Cardiac septum (tissue), 1 donor: ENCODE measurements at places on chromosomes 5 and 9.

GRCh38 chr9:89850631-89851325 lies 246.0 kb downstream of the GADD45G start:
- DNase-seq = no peak

GRCh38 chr5:53575101-53575500 lies 14.7 kb downstream of the NDUFS4 start:
- no peak for DNase-seq

DNA sequence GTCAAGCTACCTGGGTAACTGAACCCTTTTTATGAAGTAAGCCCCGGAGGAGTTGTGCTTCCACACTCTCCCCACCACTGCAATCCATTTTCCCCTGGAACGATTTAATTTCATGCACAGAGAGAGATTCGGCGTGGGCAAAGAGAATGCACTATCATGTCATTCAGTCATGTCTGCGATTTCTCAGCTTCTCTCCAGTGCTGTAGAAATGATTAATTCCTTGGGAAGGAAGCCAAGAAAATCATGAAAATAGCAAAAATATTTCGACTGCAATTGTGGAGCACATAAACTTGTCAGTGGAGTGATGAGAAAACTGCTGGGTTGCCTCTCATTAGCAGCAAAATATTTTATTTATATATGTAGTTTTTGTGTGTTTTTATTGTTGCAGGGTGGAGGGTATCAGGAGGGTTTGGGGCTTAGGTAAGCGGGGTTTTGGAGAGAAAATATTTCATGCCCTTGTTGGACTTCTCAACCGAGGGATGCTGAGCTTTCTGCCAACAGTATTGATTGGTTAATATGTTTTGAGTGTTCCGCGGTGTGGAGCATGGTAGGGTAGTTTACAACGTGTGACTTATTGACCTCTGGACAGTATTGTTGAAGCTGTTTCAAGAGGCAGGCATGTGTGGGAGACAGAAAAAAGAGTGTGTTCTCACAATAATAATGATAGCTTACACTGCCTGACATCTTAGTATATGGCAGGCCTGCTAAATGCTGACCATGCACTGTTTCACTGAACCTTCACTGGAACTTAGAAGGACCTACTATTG lies 69.3 kb downstream of the SGCD start:
- no peak for DNase-seq

DNA sequence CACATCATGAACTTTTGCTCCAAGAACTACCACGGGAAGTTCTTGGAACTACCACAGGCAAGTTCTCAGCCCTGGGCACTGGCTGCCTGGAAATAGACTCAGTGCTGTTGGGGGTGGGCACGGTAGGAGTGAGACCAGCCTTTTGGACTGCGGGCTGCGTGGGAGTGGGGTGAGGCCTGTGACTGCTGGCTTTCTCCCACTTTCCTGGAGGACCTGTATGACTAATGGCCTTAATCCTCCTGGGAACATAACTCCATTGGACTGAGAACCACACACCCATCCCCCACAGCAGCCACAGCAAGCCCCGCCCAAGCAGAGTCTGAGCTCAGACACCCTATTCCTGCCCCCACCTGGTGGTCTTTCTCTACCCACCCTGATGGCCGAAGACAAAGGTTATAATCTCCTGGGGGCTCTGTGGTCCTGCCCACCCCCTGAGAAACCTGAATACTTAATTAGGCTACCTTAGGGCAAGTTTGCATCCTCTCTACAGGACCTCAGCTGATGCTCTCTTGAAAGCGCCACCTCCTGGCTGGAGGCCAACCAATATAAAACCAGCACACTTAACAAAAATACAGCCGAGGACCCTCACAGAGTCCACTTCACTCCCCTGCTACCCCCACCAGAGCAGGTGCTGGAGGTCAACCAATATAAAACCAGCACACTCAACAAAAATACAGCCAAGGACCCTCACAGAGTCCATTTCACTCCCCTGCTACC lies 112.6 kb downstream of the CACNA1B start:
- DNase-seq = peak; percentile 51

GRCh38 chr5:156534085-156534484 lies 207.1 kb downstream of the SGCD start:
- DNase-seq = no peak

DNA sequence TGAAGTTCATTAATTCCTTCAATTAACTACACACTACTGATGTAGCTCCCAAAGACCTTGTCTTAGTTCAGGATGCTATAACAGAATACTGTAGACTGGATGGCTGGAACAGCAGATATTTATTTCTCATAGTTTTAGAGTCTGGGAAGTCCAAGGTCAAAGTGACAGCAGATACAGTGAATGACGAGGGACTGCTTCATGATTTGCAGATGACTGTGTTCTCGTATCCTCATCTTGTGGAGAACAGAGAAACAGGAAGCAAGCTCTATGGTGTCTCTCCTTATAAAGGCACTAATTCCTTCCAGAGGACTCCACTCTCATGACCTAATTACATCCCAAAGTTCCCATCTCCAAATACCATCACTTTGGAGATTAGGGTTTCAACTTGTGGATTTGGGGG lies 65.6 kb upstream of the MAP1B start:
- DNase-seq = no peak

DNA sequence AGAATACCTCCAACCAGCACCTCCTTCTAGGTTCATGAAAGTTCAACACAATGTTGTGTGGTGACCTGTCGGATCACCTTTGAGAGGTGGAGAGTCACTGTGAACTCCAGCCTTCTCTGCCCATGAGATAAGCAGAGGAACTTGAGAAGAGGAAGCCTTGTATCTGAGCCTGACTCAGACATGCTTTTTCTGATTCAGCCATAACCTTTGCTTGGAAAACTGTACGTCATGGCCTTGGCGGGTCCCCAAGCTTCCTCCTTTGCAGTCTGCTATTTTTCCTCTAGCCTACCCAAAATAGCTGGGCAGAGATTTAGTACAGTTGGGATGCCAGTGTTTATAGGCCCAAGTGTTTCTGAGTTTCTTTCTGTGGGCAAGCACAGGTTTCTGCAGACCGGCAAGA lies 274.7 kb downstream of the CETN3 start:
- no peak for DNase-seq

DNA sequence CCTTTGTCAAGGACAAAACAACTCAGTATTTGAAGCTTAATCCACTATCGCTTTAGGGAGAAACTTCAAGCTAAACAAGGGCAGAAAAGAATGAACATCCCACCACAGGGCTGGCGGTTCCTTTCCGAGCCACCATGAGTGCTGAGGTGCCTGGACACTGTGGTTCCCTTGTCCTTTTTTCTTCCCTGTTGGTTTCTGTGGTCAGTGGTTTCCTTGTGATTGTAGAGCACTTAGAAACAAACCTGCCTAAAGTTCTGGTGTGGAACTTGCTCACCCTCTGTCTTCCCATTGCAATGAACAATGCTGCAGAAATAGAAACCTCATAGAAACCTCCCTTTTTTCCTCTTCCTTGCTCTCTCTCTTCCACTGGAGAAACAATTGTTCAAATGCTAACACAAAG lies 79.3 kb upstream of the TBC1D2 start:
- DNase-seq = no peak

GRCh38 chr9:81598811-81599210 lies 90.5 kb downstream of the TLE1 start:
- no peak for DNase-seq

DNA sequence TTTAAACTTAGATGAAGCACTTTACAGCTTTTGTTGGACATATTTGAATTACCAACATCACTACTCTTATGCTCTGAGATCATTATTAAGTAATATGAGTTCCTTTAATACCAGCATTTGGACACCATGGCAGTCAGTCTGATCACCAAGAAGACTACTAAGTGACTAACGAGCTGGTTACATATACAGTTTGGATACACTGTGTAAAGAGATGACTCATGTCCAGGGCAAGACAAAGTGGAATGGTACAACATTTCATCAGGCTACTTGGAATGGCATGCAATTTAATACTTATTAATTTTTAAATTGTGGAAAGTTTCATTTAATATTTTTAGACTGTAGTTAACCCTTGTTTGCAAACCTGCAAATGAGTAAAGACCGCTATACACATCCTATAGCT lies 237.4 kb upstream of the PRDM9 start:
- no peak for DNase-seq

DNA sequence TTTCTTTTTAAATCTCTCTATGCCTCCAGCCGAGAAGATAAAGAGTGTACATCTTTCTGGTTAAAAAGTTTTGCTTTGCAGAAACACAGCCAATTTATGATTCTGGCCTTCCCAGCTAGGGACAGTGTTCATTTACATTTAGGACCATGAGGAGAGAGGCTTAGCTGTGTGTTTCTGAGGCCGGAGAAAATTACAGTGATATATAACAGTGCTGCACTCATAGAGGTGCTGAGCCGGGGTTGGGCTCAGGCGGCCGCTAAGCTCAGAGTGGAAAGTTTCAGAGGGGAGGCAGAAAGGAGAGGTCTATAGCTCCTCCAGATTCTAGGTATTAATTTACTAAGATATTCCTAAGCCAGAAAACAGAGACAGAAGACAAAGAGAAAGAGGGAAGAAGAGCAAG lies 37.0 kb upstream of the LCP2 start:
- DNase-seq = no peak

- DNase-seq = no peak
These were observed 72.5 kb downstream of the PHF2 start for GRCh38 chr9:93648836-93649235.

GRCh38 chr9:136054798-136055714 lies 40.0 kb downstream of the NACC2 start:
- peak; percentile 46 for DNase-seq

GRCh38 chr9:75432386-75432785 lies 344.1 kb downstream of the OSTF1 start:
- no peak for DNase-seq

- no peak for DNase-seq
These were observed 129.7 kb upstream of the TMEM161B start for GRCh38 chr5:88398316-88398715.

DNA sequence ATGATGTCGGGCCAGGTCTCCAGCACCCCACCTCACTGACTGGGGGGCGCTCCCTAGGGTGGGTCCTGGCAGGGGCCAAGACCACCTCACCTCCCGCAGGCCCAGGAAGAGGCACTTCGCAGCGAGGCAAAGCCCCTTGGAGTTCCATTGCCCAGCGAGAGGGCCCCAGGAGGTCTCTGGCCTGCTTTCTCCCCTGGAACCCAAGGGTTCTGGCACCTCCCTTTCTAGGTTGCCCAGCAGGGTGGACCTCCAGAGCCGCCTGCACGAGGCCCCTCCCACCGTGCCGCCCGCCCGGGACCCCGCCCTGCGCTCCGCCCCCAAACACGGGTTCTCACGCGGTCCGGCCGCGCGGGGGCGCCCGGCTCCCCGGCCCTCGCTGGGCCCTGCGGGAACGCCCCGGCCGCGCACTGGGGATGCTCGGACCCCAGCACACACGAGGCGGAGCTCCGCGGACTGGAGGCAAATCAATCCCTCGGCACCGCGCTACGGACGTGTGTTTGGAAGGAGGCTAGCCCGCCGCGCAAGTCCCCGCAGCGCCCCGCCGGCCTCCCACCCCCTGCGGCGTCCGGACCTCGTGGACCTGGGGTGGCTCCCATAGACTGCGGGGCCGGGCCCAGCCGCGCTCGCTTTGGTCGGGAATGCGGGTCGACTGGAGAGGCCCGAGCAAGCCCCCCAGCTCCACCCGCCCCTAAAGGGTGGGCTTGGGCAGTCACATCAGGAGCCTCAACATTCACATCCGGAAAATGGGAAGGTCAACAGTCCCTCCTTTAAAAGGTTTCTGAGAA lies 99.5 kb upstream of the LMX1B start:
- DNase-seq = peak; percentile 88

DNA sequence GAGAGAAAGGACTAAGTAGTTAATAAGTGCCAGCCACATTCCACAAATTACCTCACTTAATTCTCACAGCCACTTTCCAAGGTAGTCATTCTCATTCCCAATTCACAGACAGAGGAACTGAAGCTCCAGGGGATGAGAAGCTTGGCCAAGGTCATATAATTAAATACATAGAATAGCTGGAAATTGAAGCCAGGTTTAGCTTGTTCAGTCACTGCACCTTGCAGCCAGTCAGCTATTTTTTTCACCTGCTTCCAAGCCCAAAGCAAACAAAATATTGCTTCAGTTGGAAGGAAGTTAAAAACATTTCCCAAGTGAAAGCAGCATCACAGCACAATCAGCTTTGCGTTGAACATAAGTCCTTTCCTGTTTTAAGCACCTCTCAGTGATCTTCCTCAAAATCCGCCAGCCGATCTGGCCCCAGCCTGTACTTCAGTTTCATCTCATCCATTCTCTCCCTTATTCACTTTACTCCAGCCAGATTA lies 4.8 kb downstream of the ALDH1A1 start:
- DNase-seq = no peak

DNA sequence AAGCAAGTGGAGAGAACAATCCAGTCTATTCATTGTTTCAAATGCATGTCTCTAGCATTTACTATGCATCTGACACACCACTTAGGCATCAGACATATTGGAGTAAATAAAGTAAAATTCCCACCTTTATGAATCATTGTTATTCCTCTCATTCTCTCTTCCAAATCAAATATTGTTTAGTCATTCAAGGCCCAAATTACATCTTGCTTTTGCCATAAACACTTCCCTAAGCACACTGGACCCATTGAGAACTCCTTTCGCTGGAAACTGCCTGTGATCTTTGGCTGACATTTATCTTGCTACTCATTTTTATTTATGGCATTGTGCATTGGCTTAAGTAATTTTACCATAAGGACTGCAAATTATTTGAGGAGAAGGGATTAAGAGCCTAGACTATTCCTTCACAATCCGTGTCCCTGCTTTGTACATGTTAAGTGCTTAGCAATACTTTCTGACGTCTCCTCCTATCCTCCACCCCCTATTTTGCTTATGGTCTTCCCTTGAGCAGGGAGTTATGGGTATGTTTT lies 7.4 kb downstream of the C5orf46 start:
- DNase-seq = no peak

- peak; percentile 92 for DNase-seq
These were observed at the start of gene CD74 for GRCh38 chr5:150412319-150413175. TSS of gene CD74 (minus strand) at chr5:150412910. CDS start at chr5:150412749, 161 bp downstream.

- DNase-seq = no peak
These were observed 989.8 kb downstream of the TLE1 start for GRCh38 chr9:80699511-80699998.

DNA sequence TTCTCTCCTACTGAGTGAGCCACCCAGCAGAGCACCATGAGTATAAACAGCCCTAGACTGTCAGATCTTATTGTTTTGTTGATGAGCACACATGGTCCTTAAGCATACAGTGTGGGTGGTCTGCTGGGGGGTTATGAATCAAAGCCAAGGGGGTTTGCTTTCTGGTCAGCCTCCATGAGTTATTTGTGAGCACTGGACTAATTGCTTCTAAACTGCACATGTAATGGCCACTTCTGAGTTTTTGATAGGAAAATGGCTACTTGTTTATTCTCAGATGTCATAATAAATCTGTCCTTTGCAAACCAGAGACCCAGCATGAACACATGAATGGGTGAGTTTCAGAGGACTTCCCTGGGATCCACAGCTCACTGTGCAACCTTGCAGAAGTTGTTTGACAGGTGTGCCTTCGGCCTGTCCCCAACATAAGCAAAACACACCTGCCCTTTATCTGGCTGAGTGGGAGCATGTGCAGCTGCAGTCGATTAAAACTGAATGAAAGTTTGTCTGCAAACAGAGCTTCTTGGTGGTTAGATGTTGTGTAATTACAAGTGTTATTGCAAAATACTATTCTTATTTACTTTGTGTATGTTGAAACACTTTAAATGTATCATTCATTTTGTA lies 35.9 kb downstream of the MAMDC2 start:
- DNase-seq = no peak
